Skeletal muscle cell (primary cell): ENCODE measurements at places on chromosomes 6 and 20.

DNA sequence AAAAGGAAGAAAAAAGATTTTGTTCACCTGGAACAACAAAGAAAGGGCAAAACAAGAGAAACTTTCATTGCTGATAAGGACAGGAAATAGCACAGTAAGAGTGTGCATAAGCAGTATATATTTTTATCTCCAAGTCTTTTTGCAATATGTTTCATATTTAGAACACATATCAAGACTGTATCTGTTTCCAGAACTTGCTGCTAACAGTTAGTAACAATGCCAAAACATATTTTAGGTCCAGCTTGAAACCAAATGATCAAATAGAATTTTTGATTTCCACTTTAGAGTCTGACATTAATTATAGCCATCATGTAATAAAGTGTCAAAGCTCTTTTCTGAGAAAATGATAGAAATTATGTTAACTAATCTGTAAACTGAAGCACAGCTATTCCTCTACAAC lies 143.5 kb upstream of the SUPT3H start:
- DNase-seq = no peak

- DNase-seq = no peak
Measured at GRCh38 chr6:70377372-70377771, 35.9 kb upstream of the FAM135A start.

DNA sequence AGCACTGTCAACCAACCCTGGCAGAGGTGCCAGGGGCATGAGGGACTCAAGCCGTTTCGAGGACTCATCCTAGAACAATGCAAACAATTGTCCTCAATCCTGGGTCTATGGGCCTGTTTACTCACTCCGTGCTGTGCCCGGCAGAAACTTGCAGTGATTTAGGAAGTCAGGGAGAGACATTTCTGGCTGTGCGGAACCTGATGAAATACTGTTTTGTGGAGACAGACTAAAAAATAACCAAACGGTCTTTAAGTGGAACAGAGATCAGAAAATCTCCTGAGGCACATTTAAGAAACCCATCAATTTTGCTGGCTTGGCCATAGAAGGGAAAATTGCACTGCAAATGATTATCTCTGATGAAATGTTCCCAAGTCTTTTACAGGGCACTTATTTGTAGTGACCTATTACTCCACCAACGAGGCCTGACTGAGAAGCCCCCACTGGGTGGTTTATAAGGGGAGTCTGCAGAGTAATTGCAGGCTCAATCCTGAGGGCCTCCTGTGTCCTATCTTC lies 79.8 kb upstream of the KCNK16 start:
- no peak for DNase-seq

- no peak for DNase-seq
Measured at GRCh38 chr20:25249198-25249931, 1.5 kb downstream of the PYGB start.

DNA sequence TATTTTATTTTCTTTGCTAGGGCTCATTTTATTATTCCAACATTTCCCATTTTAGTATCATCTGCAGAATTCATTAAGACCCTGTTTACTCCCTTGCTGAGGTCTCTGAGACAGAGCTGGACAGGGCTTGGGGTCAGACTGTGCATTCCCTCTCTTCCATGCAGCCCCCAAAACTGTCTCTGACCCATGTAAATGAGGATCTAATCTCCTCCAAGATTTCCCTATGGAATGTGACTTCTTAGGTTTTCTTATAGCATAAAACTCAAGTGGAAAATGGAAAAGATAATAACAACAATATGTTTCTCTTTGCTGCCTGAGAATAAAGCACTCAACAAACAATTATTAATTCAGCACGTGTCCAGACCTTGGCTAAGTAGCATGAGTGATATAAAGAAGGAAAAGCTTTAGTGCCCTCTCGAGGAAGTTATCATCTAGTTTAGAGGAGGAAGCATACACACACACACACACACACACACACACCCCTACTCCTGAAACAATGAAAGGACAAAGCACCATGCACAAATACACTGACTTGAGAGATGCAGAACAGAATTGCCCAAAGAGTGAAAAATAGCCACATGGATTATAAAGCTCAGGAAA lies 815.5 kb downstream of the BCKDHB start:
- peak; percentile 2 for DNase-seq

DNA sequence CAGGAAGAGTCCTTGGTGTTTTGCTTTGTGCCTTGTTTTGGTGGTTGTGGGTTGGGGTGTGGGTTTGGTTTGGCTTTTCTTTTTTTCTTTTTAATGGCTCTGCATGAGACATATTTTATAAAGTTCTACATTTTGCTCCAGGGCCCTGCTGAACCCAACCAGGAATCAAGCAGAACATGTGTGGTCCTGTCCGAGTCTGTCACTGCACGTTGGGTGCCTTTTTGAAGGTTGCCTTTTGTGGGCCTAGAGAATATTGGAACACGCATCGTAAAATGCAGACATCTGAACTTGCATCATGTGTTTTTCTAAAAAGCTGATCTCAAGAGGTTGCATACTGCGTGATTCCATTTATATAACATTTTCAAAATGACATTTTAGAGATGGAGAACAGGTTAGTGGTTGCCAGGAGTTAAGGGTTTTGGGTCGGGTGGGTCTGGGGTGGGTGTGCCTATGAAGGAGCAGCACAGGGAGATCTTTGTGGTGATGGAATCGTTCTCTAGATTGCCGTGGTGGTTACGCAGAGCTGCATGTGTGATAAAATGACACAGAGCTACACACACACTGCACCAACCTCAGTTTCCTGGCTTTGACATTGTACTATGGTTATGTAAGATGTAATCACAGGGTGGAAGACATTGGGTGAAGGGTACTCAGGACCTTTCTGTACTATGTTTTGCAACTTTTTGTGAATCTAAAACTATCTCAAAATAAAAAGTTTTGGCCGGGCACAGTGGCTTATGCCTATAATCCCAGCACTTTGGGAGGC lies 80.2 kb downstream of the EYA2 start:
- no peak for DNase-seq

DNA sequence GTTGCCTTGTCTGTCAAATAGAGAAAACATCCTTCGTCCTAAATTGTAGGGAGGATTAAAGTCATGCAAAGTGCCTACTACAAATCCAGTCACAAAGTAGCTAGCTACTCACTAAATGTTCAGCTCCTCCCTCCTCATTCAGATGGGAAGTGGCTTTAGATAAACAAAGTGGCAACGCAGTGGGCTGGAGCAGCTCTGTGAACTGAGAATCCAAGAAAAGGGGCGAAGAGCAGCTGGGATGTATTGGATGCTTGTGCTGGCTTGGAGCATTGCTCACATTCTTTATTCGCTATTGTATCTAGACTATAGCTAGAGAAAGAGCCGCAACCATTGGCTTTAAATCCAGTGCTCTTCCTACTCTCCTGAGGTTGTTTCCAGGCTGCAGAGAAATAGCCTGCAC lies 10.3 kb downstream of the MOG start:
- DNase-seq = no peak

GRCh38 chr6:76451926-76452709 lies 379.7 kb upstream of the IMPG1 start:
- no peak for DNase-seq

GRCh38 chr6:15434263-15434662 lies 188.4 kb downstream of the JARID2 start:
- no peak for DNase-seq

GRCh38 chr20:63374504-63374903 lies 13.4 kb upstream of the CHRNA4 start:
- DNase-seq = no peak

- DNase-seq = no peak
Measured at GRCh38 chr6:90139272-90139817, 157.3 kb downstream of the BACH2 start.

DNA sequence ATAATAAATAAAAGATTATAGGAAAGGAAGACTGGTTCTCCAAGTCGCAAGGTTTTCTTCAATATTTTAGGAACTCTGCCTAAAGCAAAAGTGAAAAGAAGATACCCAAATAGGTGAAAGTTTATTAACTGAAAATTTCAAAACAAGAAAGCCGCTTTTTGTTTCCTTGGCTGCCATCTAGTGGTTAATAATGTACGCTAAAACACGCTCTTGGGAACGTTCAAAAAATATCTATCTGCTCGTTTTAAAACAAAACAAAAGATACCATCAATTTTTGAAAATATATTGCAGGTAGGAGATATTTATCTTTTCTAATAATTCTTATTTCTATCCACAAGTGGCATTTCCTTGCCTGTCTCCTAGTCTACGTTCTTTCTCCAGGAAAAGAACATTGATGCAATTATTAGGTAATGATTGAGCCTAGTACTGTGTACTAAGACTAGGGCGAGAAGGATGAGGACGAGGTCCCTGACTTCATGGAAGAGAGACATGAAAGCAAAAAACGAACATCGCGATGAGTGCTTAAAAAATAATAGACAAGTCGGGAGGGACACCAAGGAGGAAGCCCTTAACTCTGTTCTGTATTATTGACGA lies 97.2 kb downstream of the SPTLC3 start:
- peak; percentile 4 for DNase-seq

DNA sequence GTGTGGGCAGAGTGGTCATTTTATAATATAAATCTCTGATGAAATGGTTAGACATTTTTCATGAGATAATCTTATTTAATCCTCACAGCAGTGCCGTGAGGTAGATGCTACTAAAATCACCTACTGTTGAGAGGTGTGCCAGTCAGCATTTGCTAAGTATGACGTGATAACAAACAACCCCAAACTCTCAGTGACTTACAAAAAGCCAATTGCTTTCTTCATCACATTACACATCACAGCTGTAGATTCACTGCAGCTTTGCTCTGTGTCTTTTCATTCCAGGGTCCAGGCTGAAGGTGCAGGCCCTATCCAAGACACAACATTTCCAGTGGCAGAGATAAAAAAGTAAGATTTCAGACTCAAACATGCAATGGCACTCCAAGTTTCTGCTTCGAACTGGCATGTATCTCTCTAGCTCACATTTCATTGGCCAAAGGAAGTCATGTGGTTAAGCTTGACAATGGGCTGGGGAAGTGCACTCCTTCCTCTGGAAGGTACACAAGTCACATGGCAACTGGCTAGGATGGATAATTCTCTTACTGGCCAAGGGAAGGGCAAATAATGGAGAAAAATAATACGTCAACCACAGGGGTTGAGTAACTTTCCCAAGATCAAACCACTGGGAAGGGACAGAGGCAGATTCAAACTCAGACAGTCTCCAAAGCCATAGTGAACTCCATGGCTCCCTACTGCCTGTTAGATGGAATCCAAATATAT lies 69.5 kb upstream of the EPB41L1 start:
- no peak for DNase-seq

DNA sequence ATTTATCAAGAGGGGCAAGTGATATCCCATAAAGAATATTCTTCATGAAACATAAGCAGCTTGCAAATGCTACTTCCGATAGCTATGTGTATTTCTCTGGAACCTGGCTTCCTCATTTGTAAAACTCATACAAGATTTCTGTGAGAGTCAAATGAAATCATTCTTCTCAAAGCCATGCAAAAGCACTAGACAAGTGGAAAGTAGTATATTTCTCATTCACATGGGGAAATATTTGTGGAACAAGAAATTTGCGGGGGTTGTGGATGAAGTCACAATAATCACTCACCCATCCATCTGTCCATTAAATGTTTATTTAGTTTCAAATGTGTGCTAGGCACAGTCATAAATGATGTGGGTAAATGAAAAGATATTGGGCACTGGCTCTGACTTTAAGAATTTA lies 150.5 kb downstream of the IPCEF1 start:
- no peak for DNase-seq

DNA sequence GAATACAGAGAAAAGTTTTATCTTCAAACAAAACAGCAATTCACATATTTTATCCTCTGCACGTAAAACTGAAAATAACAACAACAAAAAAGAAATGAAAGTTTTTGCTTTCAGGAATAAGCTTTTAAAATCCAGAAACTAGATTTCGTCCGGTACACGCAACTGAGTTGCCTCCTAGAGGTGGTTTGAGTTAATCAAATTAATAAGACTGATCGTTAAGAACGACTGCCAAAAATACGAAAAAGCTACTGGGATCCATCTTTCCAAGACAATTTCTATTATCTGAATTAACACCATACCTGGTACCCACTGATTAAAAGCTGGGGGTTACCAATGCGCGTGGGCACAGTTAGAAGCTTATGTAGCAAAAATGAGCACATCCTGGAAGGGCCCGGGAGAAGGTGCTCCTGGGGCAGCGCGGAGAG lies 669 bp downstream of the PDCD2 start:
- DNase-seq = no peak

- DNase-seq = peak; percentile 33
Measured at GRCh38 chr20:3165473-3166337, 6.0 kb upstream of the FASTKD5 start.

DNA sequence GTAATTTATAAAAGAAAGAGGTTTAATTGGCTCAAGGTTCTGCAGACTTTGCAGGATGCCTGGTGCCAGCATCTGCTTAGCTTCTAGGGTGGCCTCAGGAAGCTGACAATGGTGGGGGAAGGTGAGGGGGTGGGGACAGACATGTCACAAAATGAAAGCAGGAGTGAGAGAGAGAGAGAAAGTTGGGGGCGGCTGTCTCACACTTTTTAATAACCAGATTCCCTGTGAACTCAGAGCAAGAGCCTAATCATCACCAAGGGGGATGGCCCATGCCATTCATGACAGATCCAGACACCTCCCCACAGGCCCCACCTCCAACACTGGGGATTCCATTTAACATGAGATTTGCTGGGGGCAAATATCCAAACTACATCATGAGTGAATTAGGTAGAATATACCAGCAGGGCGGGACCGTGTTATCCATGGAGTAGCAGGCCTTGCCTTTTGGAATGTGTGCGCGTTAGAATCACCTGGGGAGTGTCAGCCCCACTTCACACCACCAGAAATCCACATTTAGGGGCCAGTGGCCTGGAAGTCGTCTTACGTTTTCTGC lies 258.8 kb downstream of the CDH4 start:
- DNase-seq = no peak

DNA sequence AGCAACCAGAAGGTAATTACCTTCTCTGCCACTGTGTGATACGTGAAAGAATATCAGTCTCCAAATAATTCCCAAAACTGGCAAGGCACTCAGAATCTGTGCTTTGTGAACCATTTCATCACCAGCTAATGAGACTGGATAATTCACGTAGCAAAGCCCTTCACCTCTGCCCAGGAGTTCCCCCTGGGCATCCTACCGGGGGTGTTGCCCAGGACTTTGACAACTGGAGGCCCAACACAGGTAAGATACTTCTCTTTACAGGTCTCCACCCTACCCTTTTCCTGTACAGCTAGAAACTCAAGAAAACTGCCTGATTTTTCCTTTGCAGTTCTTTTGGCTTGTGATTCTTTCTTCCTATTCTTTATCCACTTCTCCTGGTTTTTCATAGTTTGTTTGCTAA lies 2.7 kb upstream of the CD24 start:
- DNase-seq = no peak
